ENCODE measurements at places on chromosomes 13 and 19.
A peak's percentile ranks its signal among the peaks of the same experiment; 100 is the strongest.

- DNase-seq: no peak
These were observed 137.3 kb downstream of the ZIC5 start for GRCh38 chr13:99834246-99834645.

- DNase-seq: no peak
These were observed 15.1 kb downstream of the KDM4B start for GRCh38 chr19:4984106-4984380.

GRCh38 chr19:18157465-18158063 lies 4.6 kb downstream of the PIK3R2 start:
- peak; percentile 98 for DNase-seq

DNA sequence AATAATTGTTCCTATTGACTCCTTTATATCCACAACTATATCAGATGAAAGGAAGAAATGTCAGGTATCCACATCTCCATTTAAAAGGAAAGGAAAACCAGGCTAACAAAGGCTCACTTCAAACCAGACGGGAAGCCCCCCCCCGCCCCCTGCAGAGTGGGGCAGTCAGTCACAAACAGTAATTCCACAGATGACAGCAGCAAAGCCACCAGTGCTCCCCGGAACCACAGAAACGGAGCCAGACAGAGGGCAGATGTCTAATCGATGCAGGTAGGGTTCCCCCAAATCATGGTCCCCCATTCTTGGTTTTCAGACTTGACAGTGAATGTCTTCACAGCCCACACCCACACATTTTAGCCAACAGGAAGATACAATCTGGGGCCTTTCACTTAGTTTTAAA lies 100.8 kb downstream of the STK24 start:
- DNase-seq: no peak

DNA sequence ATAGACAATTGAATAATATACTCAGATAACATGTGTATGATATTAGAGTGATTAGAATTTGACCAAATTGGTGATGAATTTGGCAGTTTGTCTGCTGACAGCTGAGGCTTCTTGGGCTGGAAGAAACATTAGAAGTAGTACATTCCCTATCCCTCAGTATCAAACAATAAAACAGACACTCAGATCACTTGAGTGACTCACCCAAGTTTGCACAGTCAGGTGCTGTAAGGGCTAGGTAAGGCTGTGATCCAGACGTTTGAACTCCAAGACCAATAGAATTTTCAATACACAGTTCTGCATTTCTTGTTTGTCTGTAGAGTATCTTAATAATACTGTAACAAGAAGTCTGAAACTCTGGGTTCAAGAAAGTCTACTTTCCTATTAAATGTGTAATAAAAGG lies 223.5 kb downstream of the POSTN start:
- peak; percentile 3 for DNase-seq

- peak; percentile 63 for DNase-seq
These were observed 867 bp downstream of the WBP4 start for GRCh38 chr13:41061914-41062837.

- DNase-seq: peak; percentile 85
These were observed 916.6 kb downstream of the DIAPH3 start for GRCh38 chr13:59247171-59247570.

DNA sequence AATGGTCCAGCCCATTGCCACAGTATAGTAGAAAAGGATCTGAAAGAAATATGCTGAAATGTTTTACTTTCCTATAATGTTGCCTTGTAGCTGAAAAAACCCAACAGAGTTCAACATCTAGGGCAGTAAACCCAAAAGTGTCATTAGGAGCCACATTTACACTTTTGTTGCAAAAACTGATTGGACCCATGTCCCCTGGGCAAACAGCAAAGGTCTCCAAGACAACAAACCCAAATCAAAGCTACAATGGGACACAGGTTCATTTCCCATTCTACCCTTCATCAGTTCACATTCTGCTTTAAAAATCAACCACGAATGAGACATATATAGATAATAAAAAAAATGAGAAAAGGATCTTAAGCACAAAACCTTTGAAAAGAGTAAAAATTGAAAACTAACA lies 744.8 kb downstream of the PCDH17 start:
- no peak for DNase-seq

- DNase-seq: no peak
These were observed 58.3 kb downstream of the RGCC start for GRCh38 chr13:41515491-41516139.

DNA sequence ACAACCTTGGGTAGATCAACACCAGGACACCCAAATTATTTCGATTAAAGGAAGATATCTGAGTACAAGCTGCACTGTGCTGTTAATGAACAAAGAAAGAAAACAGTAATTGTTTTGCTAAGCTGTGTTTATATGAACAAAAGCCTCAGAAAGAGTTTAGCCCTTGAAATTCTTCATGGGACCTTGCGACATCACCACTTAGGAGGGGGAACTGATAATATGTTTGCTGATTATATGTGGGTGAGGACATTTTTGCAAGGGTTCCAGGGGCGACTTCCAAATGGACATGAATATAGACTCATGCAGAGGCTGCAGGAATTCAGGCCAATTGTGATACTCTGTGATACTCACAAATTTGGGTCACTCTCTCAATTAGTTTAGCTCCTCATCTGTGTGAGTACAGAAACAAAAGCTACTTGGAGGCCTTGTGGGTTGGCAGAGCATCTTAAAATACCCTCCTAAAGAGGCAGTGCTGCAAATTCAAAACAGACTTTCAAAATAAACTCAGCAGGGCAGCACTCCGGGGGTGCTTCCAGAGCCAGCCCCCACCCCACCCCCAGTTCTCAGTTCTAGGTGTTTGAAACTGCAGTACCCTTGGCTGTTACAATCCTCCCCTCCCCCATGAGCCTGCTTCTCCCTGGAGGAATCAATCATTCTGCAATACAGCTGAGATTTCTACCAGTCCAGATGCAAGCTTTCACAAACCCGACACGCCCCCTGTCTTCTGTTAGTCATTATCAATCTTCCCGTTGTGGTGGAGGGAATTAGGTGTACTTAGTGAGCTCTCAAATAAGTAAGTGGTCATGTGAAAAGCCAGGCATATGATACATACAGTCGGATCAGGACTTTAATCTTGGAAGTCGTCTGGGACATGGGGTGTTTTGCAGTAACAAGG lies 97.0 kb upstream of the MBNL2 start:
- peak; percentile 97 for DNase-seq

DNA sequence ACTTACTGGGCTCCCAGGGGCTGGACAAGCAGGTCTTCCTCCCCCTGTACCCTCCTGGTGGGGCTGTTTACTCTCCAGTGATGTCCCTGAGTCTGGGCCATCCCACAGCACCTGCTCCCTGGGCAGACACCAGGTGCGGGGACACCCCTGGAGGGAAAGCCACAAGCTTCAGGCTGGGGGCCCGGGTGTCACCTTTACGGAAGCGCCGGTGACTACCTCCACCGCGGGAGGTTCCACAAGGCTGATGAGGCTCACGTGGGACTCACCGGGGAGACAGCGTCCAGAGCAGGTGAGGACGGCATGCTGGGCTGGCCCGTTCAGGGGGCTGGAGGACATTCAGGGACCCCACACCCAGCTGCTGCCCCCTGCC lies 24.9 kb downstream of the NFILZ start:
- peak; percentile 11 for DNase-seq

DNA sequence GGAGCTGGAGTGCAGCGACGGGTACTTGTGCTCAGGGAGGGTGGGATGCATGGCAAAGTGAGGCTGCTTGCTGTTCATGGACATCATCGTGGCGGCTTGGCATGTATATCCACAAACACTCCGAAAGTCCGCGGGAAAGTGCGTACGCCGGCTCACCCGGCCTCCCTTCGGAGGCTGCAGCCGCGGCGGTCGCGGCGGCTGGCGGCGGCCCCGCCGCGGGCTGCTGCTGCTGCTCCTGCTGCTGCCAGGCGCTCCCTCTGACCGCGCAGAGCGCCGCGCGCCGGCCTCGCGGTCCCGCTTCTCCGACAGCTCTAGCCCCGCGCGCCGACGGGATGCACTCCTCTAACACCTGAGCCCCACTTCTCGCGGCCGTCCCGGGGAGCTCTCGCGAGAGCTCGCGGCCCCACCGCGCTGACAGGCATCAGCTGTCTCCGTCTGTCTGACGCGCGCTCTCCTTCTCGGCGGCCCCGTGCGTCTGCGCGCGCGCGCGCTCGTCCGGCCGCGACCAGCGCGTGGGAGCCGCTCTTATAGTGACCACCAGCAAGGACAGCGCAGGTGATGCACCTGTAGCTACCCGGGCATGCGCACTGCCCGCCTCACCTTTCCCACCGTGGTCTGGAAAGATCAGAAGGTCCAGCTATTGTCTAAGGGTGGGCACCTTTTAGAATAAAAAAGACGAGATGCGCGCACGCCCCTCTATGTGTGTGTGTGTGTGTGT lies at the start of gene POU4F1:
Gene POU4F1, minus strand, starts transcription at position 313 of the 718 bp plus-strand sequence. Its CDS starts 226 bp downstream, at position 87.
- peak; percentile 91 for DNase-seq
